ENCODE measurements at places on chromosomes 2 and 18.

GRCh38 chr2:144256996-144257707 lies 262.8 kb downstream of the ZEB2 start:
- DNase-seq: peak; percentile 55

DNA sequence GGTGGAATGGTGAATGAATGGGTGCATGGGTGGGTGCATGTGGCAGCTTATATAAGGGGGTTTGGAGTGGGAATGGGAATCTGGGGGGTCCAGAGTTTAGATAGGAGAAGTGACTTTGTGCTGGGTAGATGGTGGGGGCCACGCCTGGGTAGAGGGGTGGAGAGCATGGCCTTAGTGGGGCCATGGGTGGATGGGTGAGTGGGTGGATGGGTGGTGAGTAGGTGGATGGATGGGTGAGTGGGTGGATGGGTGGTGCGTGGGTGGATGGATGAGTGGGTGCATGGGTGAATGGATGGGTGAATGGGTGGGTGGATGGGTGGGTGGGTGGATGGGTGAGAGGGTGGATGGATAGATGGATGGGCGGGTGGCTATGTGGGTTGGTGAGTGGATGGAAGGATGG lies 53.9 kb downstream of the MYO7B start:
- DNase-seq: no peak

GRCh38 chr2:49186050-49186648 lies 31.8 kb upstream of the FSHR start:
- no peak for DNase-seq

DNA sequence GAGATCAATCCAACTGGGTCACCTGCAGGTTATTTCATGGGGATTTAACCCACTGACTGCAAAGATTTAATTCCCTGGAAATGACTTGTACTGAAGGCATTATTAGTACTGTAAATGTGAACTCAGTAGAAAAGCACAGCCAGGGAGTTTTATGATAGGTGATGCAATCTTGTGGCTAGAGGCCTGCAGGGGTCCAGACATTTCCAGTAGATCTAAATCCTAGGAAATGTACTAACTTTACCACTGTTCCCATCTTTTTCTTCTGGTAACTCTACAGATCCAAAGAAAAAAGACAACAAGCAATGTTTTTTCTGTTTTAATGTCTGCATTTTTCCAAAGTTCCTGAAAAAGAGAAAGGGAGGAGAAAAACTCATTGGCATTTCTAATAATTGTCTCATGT lies 500.1 kb downstream of the ARHGAP15 start:
- DNase-seq: peak; percentile 33

GRCh38 chr18:61929881-61930640 lies 37.3 kb upstream of the RNF152 start:
- no peak for DNase-seq

- no peak for DNase-seq
Measured at GRCh38 chr2:128516938-128517337, 198.3 kb upstream of the HS6ST1 start.

DNA sequence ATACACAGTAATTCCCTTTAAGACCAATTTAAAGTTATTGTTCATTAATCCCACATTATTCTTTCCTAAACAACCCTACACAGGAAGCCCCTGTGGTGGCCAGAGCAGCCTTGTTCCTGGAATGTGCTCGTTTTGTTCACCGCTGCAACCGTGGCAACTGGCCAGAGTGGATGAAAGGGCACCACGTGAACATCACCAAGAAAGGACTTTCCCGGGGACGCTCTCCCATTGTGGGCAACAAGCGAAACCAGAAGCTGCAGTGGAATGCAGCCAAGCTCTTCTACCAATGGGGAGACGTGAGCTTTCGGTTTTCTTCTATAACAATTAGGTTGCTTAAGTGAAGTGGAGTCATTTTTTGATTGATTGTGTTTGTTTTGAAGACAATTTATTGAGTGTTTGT lies 101.0 kb downstream of the UNC80 start:
- DNase-seq: peak; percentile 14

DNA sequence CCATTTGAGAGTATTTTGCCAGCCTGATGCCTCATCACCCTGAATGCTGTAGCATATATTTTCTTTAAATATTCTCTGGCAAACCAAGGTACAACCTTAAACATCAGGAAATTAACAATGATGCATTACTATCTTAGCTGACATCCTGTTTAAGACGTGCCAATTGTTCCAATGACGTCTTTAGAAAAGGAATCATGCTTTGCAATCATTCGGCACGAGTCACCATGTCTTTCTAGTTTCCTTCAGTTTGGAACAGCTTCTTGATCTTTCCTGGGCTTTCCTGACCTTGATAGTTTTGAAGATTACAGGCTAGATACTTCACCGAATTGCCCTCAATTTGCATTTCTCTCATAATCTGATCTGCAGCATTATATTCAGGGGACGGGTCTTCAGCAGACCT lies 88.2 kb upstream of the GLI2 start:
- DNase-seq: peak; percentile 59

GRCh38 chr2:234840336-234840735 lies 111.5 kb upstream of the SH3BP4 start:
- DNase-seq: peak; percentile 94

DNA sequence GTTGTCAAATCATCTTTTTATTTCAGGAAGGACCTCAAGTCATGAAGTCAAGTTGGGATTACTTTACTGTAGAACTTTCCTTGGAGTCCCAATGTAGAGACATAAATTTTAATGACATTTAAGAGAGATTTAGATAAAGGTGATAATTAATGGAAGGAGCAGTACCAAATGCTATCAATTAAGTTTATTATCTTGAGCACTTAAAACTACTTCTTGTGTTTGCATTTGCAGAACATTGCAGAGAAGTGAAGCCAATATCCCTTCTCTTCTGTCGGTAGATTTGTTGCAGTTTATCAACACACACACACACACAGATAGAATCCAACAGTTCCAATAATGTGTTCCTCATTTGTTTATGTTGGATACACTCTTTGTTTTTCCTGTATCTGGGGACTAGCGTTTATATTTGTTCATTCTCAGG lies 570.7 kb downstream of the EPHA4 start:
- DNase-seq: no peak

- no peak for DNase-seq
Measured at GRCh38 chr2:174524527-174524926, 37.7 kb upstream of the GPR155 start.

GRCh38 chr2:159013103-159013502 lies 44.7 kb downstream of the TANC1 start:
- DNase-seq: no peak

DNA sequence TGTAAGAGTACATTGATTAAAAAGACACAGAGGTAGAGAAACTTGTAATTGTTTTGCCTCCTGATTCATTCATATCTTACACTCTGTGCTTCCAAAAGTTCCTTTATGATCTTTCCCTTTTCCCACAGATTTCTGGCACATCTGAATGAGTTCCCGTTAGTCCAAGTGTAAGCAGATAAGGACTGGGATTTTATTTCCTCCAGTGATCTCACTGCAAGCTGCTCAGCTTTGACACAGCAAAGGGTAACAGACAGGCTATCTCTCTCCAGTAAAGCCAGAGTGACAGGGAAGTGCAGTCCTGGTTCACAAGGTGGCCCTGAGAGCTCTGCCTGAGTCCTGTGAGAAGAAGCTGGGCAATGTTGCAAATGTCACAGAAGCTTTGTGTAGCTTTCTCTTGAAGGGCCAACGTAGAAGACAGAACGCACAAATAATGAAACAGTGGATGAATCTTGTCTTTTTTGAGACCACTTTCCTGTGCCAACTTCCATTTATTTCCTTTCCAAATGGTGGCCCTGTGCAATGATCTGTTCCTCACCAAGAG lies 32.5 kb upstream of the KCNE4 start:
- DNase-seq: peak; percentile 49

DNA sequence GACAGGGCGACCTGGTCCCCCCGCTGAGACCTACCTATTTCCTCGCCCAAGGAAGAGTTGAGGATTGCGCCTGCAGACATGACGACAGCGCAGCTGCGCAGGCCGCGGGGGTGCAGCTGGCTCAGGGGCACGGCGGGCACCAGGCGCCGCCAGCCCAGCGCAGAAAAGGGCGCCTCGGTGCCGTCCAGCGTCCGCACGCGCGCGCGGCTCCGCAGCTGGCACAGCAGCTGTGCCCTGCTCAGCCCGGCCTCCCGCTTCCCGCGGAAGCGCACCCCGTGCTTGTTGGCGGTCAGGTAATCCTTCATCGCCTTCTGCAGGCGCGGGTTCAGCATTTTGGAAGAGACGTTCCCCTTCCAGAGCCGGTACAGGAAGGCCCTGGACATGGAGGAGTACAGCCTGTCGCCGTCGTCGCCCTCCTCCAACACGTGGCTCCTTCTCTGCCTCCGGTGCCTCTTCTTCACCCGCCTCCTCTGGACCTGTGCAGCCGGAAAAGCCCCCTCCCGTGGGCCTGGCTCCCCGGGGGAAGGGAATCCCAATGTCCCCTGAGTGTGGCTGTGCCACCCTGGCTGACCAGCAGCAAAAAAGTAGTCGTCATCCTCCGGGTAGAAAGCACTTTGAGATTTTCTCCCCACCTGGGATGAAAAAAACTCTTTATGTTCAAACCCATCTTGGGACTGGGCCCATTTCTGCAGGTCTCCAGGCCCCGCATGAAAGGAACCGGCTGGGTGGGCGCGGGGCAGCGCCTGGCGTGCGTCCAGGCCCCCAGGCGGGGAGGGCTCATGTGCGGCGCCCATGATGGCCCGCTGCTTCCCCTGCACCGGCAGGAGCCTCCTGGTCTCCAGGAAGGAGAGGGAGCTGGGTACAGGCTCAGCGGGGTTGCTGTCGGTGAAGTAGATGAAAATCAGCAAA lies 42.7 kb downstream of the ST6GAL2 start:
- DNase-seq: no peak

GRCh38 chr2:63673865-63674533 lies 85.2 kb downstream of the MDH1 start:
- no peak for DNase-seq

DNA sequence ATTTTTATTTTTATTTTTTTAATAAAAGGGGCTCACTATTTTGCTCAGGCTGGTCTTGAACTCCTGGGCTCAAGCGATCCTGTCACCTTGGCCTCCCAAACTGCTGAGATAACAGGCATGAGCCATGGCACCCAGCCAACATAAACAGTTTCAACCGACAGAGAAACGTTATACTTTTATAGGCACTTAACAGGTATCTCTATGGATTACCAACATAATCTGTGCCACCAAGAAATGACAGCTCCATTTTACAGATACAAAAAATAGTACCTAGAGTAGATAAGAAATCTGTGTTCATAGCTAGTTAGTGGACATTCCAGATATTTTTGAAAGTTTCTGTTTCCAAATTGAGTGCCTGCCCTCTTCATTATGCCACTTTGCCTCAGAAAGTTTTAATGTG lies 1316.7 kb downstream of the LRP1B start:
- no peak for DNase-seq

DNA sequence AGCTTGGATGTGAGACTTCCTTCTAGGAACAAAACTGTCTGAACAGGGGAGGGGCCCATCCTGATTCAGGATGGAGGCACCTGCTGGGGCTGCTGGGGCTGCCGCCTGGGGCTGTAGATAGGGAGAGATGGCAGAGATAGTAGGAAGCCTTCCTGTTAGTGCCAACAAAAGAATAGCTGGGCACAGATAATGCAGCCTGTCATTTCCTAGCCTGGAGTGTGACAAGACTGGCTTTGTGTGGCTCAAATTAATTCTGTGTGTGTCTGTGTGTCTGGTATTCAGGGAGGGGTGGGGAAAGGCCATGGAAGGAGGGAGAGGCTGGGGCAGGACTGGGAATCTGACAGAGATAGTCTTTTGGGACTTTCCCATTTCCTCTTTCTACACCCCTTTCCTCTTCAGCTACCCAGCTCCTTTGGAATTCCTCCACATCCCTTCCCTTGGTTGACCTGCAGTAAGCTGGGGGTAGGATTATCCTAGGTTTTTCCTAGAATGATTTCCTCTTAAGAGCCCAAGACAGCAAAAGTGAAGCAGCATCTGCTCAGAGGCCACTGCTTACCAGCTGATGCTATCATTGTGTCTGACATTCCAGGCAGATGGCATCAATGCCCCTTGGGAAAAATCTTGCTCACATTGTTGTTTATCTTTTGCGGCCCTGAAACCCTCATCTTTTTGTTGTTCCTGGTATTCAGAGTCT lies 144.9 kb upstream of the LHCGR start:
- peak; percentile 47 for DNase-seq

DNA sequence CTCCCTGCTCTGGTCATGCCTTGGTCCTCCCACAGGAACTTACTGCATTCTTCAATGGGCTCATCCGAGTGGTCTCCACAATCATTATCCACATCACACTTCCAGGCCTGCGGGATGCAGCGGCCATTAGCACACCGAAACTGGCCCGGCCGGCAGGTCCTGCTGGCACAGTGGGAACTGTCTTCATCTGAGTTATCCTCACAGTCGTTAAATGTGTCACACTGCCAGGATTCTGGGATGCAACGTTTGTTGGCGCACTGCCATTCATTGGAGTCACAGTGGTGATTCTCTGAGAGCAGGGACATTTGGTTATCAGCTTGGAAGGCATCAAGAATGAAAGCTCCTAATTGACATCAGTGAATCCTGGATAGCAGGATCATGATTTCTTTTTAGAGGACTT lies 104.5 kb downstream of the DHRS9 start:
- no peak for DNase-seq

DNA sequence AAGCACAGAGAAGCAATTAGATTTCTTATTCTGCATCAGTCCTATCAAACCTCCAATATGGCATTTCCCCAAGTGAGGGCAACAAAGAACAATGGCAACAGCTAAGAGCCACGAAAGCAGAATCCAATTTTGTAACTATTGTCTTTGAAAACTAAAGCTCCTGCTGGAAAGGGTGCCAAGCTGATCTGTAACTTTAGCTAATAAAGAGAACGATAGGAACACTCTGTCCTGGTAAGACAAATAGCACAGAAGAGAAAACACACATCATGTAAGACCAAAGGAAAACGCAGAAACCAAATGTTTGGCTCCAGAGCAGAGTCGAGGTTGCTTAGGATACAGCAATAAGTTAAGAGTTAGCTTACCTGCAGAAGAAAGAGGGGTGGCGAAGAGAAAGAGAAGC lies 160.5 kb downstream of the STK39 start:
- DNase-seq: no peak
